ENCODE measurements at places on chromosomes 2 and 18.
A peak's percentile ranks its signal among the peaks of the same experiment; 100 is the strongest.

DNA sequence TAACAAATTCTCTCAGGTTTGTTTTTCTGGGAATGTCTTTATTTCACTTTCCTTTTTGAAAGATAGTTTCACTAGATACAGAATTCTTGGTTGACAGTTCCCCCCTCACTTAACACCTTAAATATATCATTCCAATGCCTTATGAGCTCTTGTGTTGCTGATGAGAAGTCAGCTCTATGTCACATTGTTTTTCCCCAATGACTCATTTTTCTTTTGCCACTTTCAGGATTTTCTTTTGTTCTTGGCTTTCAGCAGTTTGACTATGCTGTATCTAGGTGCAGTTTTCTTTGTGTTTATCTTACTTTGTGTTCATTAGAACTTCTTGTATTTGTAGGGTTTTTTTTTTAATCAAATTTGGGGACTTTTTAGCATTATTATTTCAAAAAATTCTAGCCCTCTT is 5.6 kb upstream of the RALBP1 start:
- no peak for DNase-seq

- DNase-seq = no peak
These were observed 22.9 kb downstream of the MARCHF4 start for GRCh38 chr2:216349366-216349765.

GRCh38 chr2:67599561-67599960 is 202.4 kb downstream of the ETAA1 start:
- no peak for DNase-seq

DNA sequence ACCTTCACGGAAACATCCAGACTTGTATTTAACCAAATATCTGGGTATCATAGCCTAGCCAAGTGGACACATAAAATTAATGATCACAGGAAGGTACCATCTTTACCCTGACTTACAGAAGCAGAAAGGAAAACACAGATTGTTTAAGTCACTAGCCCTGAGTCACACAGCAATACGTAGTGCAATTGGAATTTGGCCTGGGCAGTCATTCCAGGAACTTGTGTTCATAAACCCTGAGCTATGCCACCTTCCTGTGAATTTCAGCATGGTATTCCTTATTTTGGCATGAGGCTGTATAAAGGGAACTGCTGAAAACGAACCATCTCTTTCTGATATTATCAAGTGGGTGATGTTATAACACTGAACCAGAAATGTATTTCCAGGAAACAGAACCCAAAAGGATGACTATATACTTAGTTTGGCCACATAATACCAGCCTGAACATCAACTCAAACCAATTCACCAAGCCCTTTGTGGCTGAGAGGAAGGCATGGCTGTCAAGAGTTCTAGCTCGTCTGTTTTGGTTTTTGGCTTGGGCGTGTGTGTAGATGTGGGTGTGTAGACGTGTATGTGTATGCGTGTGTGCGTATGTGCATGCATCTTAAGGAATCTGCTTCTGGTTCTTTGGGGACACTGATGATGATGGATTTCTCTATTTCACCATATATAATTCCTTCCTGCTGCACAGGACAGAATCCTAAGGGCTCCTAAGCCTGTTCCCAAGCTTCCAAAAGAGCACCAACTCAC is 533.4 kb upstream of the ID2 start:
- no peak for DNase-seq

DNA sequence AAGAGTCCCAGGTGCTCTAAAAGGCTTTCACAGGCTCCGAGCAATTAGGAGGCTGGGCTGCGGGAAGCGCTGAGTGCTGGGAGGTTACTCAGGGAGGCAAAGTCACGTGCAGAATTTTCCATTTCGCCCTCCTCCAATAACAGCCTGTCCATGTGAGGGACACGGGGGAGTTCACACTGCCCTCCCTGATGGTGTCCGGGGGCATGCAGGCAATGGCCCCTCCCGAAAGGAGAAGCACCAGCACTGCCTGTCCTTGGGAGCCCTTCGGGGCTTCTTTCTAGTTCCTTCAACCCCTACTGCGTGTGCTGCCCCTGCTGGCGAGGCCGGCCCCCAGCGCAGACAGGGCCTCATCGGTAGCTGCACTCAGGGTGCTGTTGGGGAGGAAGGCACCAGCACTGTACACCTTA is 63.1 kb upstream of the HPCAL1 start:
- peak; percentile 35 for DNase-seq

- no peak for DNase-seq
These were observed 64.8 kb upstream of the DARS1 start for GRCh38 chr2:136049991-136050920.

DNA sequence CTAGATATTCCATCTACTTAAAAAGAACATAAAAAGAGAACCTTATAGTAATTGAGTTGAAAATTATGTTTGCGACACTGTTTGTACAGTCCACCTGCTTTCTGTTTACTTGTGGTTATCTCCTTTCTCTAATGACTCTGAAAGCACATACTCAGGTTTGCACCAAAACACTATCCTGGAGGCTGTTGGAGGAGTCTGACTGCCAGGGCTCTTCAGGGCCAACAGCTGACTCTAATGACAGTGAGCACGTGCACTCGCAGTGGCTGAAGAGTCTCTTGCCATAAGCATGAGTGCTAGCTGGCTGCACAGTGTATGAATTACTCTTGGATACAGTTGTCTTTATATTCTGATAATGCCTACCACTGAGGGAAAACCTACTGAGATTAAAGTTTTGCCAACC is 16.7 kb upstream of the GLS start:
- DNase-seq = no peak

GRCh38 chr2:213145715-213146242 is 5.6 kb downstream of the IKZF2 start:
- no peak for DNase-seq

- no peak for DNase-seq
These were observed 48.1 kb upstream of the TBC1D8 start for GRCh38 chr2:101199251-101199791.

- no peak for DNase-seq
These were observed 13.3 kb upstream of the ZNF521 start for GRCh38 chr18:25365242-25365641.

DNA sequence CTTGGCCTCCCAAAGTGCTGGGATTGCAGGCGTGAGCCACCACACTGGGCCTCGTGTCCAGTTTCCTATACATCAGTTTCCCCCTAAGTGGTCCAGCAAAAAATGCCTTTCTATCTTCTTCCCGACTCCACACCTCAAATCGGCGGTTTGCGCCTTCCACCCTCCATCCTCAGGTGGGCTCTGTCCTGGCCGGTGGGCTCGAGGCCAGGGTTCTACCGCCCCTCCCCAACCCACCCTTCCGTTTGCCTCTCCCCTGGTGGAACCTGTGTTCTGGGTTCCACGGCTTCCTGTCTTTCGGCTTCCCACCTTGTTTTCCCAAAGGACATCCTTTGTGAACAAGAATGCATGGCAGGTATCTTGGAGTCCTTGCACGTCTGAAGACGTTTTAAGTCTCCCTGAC is 104.4 kb downstream of the HS6ST1 start:
- no peak for DNase-seq

GRCh38 chr18:31098878-31099277 is 3.3 kb downstream of the DSC2 start:
- no peak for DNase-seq

DNA sequence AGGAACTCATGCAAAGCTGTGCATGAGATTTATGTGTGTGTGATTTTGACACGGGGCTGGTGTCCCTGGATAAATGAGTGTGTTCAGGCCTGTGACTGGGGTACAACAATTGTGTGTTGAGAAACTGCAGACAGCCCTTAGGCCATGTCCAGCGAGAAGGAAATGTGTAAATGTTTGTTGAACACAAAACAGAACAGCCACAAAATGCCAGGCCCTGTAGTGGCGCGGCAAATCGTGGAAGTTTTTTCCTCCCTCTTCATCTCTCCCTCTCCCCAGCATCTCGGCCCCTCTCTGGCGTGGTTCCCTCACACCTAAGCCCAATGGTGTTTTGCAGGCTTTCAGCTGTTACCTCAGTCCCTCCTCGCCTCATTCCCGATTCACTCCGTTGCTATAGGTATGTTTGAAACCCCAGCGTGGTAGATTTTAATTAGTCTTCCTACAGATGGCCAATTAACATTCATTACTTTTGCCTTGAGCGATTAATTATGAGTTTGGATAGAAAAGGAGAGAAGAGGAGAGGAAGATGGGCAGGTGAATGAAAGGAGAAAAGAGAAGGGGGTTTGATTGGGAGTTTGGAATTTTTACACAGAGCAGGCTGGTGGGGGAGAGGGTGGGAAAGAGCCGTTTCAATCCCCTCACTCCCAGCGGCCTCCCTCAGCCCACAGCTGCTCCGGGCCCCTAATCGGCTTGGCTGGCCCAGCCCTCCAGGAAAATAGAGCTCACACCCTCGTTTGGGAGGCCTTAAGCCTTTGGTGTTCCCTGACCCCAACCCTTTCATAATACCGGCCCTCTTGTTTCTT is 10.8 kb downstream of the SPR start:
- no peak for DNase-seq

DNA sequence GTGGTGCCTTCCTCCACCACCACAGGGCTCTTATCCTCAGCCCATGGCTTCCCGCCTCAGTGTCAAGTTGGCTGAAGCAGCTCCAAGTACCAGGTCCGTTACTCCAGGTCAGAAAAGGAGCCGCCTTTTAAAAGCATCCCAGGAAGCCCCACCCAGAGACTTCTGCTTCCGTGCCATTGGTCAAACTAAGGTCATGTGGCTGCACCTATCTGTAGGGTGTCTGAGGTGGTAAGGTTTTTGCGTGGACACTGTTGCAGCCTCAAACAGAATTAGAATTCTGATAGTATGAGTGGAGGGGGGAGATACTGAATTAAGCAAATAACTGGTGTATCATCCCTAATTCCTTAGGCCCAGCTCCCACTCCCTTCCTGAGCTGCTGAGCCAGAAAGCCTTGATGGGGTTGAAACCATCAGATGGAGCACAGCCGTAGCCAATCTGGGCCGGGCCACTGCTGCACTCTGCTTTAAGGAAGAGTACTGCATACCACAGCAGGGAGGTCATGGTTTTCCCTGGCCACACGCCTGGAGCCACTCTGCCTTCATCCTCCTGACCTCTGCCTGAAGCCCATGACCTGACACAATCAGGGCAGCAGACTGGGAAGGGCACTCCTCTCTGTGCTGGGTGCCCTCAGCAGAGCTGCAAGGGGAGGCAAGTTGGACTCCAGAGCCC is 8.4 kb downstream of the TMEM247 start:
- no peak for DNase-seq

GRCh38 chr2:189624648-189625355 is 36.5 kb upstream of the ASNSD1 start:
- no peak for DNase-seq

DNA sequence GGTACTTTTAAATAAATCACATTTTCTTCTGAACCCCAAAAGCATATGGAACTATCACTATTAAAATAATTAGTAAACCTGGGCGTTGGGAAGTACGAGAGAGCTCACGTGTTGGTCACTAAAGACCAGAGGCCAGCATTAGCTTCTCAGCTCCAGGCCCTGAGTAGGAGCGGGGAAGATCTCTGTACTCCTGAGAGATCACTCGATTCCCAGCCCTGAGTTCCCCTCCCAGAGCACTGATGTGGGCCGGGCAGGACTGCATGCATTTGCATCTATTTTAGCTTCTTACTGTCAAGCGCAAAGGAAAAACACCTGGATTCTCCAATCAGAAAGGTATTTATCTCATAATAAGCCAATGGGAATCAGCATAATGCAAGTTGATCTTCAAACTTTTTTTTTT is 6.2 kb downstream of the PXDN start:
- no peak for DNase-seq

DNA sequence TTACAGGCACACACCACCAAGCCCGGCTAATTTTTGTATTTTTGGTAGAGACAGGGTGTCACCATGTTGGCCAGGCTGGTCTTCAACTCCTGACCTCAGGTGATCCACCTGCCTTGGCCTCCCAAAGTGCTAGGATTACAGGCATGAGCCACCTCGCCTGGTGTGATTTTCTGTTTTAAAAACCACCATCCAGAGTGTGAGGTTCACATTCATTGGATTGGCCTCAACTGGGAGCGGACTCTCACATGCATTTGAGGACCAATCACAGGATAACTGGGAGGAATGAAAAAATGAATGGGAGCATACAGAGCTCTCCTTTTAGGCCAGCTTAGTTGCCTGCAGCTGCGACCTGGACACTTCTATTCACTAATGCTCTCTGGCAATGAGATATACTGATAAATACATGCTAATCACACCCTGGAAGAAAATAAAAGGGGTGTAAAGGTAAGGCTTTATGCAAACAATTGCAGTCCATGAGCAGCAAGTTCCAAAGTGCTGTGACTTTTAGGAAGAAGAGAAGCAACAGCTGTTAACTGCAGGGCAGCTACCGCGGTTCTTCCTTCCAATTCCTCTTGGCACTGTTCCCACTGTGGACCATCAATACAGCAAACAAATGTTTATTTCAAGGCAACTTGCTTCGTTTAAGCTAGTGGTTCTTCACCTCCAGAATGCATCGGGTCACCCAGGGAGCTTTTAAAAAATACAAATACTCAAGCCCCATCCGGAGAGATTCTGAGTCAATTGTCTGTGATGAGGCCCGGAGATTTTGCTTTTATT is 49.5 kb upstream of the FZD5 start:
- no peak for DNase-seq

DNA sequence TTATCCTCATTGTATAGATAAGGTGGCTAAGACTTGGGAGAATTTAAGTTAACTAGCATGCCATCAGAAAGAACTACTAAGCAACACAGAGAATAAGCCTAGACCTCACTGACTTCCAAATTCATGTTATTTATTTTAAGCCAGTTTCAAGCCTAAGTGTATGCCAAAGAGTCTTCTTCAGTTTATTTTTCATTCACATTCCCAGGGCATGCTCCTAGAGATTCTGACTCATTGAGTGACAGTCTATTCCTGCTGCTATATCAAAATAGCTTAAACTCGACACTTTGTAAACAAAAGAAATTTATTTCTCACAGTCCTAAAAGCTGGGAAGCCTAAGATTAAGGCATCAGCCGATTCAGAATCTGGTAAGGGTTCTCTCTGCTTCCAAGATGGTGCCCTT is 467.1 kb downstream of the MBD2 start:
- no peak for DNase-seq

GRCh38 chr2:195535911-195536522 is 121.0 kb upstream of the SLC39A10 start:
- DNase-seq = peak; percentile 98

DNA sequence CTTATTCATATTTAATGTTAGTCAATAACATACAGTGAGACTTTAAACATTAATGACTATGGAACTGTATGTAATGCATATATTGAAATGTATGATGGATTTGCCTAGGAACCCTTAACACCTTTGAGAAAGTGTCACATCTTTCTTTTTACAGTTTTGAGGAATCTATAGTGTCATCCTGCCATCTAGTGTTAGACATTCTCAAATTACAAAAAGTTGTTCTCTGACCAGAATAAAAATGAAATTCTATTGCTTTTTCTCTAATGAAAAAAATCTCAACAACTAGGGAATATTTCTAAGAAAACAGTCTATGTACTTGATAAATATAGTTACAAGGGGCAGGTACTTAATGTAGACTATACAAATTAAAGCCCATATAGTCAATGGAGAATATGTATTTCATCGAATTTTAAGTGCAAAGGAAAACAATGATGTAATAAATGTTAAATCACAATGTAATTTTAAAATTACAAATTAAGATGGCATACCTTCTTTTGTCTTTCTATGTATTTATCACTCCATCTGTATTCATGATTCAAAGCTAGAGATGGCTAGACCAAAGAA is 5.1 kb upstream of the CALCRL start:
- DNase-seq = peak; percentile 33

All from NB4 (cell line).